ENCODE measurements at places on chromosomes 16 and 17. TPM values are rescaled to one million over a fixed set of nuclear protein-coding genes. Genes with fewer than 3 reads are reported as not detected.
A peak's percentile ranks its signal among the peaks of the same experiment; 100 is the strongest.

Gene NUPR1
- polyA plus RNA-seq, result 334 TPM

- H3K4me1 ChIP-seq, result peaks cover 16% of the 10 kb centered on the region
- no peaks in the 10 kb centered on the region for H3K27me3 ChIP-seq
- DNase-seq, result peak; percentile 87
- no peaks in the 10 kb centered on the region for H3K36me3 ChIP-seq
- H3K27ac ChIP-seq, result no peak overlapping the region
Observed at GRCh38 chr16:88922114-88922825, 54.7 kb downstream of the CBFA2T3 start.

GRCh38 chr16:75394941-75395340 is 38.4 kb downstream of the CFDP1 start:
- peaks cover 8% of the 10 kb centered on the region for H3K4me1 ChIP-seq
- H3K27ac ChIP-seq, result no peak overlapping the region
- H3K36me3 ChIP-seq, result 0 out of 2 replicates have a peak, but pooled peaks cover 3% of the 10 kb centered on the region
- no peak overlapping the region for H3K4me3 ChIP-seq
- H3K27me3 ChIP-seq, result no peaks in the 10 kb centered on the region

DNA sequence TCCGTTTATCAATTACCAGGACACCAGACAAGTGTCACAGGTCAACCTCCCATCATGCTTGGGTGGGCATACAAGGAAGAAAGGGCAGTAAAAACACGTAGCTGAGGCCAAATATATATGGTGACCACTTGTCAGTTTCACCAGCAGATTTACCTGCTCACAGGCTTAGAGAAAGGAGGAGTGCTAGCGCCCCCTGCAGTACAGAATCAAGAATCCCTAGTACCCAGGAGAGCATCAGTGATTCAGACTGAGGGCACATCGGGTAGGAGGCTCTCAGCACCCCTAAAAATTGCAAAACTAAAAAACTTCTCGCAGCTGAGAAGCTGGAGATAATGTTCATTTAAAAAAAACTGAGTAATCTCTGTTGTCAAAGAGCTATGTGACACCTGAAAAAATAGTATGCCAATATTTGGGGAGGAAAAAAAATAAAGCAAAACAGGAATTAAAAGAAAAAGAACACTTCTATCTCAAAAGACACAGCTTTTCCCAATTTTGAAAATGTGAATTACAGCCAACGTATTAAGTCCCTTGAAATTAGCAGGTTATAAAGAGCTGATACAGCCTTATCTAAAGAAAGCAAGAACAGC is 21.2 kb upstream of the MON1B start:
- no peaks in the 10 kb centered on the region for H3K4me1 ChIP-seq
- H3K36me3 ChIP-seq, result no peaks in the 10 kb centered on the region
- H3K27me3 ChIP-seq, result no peaks in the 10 kb centered on the region
- DNase-seq, result peak; percentile 41
- no peak overlapping the region for H3K27ac ChIP-seq

DNA sequence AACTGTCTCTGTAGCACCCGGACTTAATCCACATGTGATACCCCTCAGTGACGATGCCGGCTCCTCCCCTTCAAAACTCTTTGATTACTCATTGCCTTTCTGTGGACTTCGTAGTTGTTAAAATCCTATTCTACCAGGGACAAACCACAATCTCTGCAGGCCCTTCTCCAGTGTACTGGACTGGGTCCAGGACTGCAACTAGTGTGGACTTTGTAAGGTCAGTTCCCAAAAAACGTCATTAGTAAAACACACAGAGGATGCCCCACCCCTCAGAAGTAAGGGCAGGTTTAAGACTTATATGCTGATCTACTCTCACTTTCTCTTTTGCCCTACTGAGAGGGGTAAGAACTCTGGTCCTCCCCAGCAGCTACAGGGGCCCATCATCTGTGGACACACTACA is 10.5 kb upstream of the NUDT7 start:
- no peak overlapping the region for H3K27ac ChIP-seq
- H3K4me3 ChIP-seq, result no peak overlapping the region
- peaks cover 15% of the 10 kb centered on the region for H3K27me3 ChIP-seq
- no peaks in the 10 kb centered on the region for H3K4me1 ChIP-seq
- peak; percentile 13 for DNase-seq

DNA sequence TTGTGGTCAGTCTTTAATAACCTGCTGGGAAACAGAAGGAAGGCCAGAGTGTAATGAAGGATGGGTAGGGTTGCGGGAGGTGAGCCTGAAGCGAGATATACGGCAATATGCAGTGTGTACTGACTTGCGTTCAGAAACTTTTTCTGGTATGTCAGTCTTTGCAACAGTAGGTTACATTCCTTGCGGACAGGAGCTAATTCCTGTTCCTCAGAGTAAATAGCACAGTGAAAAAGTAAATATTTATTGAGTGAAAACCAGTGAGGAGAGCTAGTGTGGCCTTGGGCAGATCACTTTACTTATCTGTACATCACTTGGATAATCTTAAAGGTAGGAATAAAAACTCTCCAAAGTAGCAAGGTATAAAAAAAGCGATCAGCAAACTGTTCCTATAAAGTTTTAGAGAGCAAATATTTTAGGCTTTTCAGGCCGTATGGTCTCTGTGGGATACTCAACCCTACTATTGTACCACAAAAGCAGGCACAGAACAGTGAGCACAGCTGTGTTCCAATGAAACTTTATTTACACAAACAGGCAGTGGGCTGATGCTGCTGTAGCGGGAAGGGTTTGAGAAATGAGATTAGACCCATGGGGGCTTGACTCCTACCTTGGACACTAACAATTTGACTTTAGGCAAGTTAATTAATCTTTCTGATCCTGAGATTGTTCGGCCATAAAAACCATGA is 348.0 kb downstream of the UTP18 start:
- no peaks in the 10 kb centered on the region for H3K27me3 ChIP-seq
- no peaks in the 10 kb centered on the region for H3K36me3 ChIP-seq
- no peaks in the 10 kb centered on the region for H3K4me1 ChIP-seq
- H3K4me3 ChIP-seq, result no peak overlapping the region
- no peak for DNase-seq

Gene G6PC1
- not detected for polyA plus RNA-seq

Gene TPSG1
- polyA plus RNA-seq, result not detected

Gene ENPP7
- not detected for polyA plus RNA-seq

- H3K4me1 ChIP-seq, result no peaks in the 10 kb centered on the region
- no peak for DNase-seq
- no peaks in the 10 kb centered on the region for H3K36me3 ChIP-seq
- no peaks in the 10 kb centered on the region for H3K27me3 ChIP-seq
- H3K4me3 ChIP-seq, result no peak within 1 kb of the TSS
Observed at GRCh38 chr17:40993839-40994238, at the start of gene KRTAP3-3. TSS of gene KRTAP3-3 (minus strand) at chr17:40994164. CDS start at chr17:40994097, 67 bp downstream.

GRCh38 chr17:82592767-82593589 is 55.3 kb downstream of the WDR45B start:
- peak; percentile 72 for DNase-seq
- no peaks in the 10 kb centered on the region for H3K27me3 ChIP-seq
- no peaks in the 10 kb centered on the region for H3K36me3 ChIP-seq
- H3K27ac ChIP-seq, result peak overlapping the region; percentile 49
- H3K4me3 ChIP-seq, result peak overlapping the region; percentile 73

DNA sequence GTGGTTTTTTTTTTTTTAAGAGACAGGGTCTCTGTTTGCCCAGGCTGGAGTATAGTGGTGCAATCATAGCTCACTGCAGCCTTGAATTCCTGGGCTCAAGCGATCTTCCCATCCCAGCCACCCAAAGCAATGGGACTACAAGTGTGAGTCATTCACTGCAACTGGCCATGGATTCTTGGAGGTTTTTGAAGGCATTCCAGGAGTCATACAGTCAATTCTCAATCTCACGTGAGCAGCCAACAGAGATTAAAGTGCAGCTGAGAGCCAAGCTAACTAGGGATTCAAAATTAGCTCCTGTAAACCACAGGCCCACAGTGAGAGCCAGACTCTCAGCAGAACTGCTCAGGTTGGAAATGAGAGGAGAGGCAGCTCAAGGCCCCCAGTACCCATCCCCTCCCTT is 30.2 kb downstream of the XPO6 start:
- peaks cover 20% of the 10 kb centered on the region for H3K36me3 ChIP-seq
- peak; percentile 92 for DNase-seq
- H3K4me3 ChIP-seq, result no peak overlapping the region

DNA sequence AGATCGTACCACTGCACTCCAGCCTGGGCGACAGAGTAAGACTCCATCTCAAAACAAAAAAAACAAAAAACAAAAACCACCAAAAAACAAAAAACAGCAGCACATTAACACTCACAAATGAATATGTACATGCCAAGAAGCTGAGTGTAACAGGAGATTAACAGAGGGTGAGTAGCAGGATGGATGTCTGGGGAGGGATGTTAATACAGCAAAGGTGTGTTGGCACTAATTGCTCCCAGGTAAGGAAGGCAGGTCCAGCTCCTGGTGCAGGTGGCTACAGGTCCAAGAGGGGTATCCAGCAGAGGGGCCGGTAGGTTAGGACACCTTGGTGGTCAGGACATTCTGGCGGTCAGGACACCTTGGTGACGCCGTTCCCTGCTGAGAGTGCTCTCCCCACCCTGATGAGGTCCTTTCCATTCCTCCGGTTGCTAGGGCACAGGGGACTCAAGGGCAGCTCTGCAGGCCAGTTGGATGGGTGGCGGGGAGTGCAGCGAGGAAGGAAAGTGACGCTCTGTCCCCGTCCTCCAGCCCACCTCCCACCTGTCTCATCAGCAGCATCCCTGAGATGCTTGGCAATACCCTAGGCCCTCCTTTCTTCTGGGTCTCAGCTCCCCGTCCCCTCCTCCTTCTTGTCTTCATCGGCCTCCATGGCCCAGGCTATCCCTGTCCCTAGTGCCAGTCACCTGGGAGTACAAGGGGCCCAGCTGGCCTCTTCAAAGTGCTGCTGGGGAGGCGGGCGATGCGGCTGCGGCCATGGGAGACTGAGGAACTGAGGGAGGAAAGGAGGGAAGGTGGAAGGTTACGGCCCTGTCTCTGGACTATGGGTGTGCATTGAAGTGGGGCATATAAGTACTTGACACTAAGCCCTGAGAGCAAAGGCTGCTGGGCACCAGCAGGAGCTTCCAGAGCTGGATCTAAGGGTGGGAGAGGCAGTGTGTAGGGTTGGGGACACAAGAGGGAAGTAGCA is 10.7 kb upstream of the GFAP start:
- no peaks in the 10 kb centered on the region for H3K27me3 ChIP-seq
- no peaks in the 10 kb centered on the region for H3K4me1 ChIP-seq
- no peaks in the 10 kb centered on the region for H3K36me3 ChIP-seq
- no peak overlapping the region for H3K27ac ChIP-seq
